NCI-H2171 treated with DMSO at 0.1 percent for 48 hours (cell line): ENCODE measurements at places on chromosomes 2 and 18.

DNA sequence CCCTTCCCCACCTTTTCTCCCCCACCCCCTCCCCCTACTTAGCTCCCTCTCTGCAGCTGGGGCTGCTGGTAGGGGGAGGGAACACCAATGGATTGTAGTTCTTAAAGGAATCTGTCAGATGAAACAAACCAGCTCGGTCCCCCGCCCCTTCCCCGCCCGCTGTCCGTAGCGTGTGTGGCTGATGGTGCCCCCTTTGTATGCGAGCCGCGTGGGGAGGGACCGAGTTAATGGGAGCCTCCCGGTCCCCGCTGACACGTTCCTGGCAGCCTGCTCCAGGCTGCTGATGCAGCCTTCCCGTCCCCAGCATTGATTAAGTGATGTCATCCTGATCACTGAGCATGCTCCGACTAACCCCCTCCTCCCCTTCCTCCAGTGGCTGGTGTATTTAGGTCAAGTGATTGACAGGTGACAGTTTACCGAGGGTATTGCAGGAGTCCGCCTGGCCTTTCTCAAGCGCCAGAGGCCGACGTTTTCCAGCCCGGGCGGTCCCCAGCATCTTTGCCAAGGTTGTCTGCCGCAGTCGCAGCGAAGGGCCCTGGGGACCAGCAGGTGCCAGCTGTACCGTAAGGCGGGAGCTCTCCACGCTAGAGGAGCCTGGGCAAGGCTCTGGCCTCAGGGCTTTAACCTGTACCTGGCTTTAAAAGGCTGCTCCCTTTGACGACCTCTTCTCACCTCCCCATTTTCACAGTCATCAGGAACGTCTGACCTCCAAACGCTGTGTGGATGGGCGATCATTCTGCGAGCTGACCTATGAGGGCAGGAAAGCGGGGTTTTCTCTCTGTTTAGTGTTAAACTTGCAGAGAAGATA is 1.8 kb downstream of the KIF5C start:
- peak; percentile 92 for DNase-seq

- DNase-seq, result no peak
These were observed 145.3 kb downstream of the BABAM2 start for GRCh38 chr2:28035816-28036215.

DNA sequence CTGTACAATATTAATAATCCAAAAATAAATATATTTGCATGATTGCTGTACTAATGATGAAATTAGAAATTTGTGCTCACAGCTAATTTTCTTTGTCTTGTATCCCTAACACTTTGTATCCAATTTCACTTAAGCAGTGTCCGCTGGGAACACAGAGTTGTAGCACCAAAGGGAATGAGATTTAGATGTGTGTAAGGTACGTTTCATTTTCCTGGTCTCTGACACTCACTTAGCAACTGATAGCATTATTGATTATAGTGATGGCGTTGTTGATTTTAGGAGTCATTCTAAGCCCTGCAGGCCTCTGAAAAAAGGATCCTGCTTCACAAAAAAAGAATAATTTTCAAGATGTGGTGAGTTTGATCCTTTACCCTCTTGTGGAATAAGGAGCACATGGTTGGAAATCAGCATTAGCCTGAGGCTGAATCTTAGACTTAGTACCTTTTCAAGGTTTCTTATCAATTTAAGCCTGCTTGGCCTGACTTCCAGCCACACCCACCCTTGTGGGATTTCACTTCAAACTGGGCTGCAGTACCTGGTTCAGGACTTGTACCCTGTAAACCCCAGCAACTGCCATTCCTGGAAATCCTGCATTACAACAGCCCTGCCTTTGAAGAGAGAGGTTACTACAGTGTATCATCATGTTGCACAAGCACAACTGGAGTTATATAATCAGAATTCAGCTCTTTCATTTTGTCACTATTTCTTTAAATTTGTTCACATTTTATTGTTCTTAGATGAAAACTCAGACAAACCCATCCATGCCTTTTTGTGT is 116.2 kb downstream of the RND3 start:
- DNase-seq, result peak; percentile 24

- DNase-seq, result no peak
These were observed 60.5 kb upstream of the ZNG1B start for GRCh38 chr2:113376913-113377445.

DNA sequence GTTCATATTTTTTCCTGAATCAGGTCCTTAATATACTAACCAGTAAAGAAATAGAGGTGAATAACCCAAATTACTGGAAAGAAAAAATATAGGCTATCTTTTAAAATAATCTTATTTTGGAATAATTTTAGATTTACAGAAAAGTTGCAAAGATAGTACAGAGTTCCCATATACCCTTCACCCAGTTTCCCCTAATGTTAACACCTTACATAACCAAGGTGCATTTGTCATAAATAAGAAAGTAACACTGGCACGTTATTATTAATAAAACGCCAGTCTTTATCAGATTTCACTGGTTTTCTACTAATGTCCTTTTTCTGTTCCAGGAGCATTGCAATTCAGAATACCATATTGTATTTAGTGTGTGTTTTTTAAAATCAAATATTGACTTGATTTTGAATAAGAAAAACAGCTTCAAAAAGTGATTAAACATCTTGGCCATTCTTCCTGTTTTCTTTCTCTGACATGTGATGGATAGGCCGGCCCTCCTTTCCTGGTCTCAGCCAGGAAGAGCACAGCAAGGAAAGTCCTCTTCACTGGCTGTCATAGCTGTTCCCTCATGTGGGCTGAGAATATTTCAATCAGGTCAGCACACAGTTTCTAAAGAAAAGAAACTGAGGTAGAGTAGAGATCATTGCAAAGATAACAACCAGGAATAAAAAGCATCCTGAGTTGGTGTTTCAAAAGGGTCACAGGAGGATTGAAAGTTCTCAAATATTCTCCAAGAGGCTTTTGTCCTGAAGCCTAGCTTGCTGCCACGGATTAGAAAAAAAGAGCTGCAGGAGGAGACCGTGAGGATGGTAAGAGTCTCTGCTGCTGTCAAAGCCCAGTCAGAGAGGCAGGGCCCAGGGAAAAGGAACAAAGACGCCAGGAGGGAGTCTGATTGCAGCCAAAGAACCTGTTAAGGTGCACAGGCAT is 79.3 kb upstream of the ARL5A start:
- no peak for DNase-seq

GRCh38 chr2:218263817-218264641 is 3.2 kb downstream of the GPBAR1 start:
- no peak for DNase-seq
